Activated gamma-delta T cell (primary cell): ENCODE measurements at places on chromosomes 6 and 20.

GRCh38 chr20:53941680-53942471 is 128.5 kb downstream of the BCAS1 start:
- DNase-seq, result no peak

DNA sequence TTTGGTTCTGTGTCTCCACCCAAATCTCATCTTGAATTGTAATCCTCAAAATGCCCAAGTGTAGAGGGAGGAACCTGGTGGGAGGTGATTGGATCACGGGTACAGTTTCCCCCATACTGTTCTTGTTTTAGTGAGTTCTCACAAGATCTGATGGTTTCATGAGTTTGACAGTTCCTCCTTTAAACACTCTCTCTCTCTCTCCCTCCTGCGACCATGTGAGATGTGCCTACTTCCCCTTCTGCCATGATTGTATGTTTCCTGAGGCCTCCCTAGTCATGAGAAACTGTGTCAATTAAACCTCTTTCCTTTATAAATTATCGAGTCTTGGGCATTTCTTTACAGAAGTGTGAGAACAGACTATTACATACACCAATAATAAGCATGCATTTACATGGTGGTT is 12.1 kb upstream of the EYS start:
- DNase-seq, result no peak

- no peak for DNase-seq
Measured at GRCh38 chr20:50292591-50293283, 102.1 kb downstream of the CEBPB start.

- DNase-seq, result no peak
Measured at GRCh38 chr6:45727228-45727627, 288.4 kb downstream of the CLIC5 start.

DNA sequence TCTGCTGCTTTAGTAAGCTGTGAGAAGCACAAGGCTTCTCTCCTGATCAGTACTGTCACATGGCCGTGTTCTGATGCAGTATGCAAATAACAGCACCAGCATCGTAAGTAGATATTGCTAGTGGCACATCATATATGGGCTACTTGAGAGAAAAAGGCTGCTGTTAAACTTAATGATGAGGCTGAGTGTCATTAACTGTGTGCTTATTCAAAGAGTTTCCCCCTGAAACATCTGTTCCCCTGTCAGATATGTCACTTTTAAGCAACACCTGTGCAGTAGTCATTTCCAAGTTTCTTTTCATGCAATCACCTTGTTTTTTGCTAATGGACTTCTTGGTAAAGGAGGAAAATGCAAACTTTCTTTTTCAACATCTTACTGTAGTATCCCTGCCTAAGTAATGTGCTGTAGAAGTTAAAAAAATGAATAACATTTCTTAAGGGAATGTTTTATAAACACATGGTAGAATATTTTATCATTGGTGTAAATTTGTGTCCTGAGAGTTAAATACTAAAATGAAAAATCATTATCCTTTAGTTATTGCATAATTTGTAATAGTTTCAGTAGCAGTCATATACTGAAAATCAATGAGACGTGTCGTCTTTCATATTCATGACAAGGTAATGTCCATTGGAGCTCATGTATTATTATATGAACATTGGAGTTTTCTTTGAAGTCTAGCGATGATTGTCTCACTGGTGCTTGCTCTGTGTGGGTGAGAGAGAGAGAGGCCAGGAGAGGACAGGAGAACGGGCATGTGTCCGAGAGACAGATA is 366.3 kb downstream of the CDKAL1 start:
- no peak for DNase-seq

- no peak for DNase-seq
Measured at GRCh38 chr6:159110013-159110412, 59.2 kb upstream of the FNDC1 start.

DNA sequence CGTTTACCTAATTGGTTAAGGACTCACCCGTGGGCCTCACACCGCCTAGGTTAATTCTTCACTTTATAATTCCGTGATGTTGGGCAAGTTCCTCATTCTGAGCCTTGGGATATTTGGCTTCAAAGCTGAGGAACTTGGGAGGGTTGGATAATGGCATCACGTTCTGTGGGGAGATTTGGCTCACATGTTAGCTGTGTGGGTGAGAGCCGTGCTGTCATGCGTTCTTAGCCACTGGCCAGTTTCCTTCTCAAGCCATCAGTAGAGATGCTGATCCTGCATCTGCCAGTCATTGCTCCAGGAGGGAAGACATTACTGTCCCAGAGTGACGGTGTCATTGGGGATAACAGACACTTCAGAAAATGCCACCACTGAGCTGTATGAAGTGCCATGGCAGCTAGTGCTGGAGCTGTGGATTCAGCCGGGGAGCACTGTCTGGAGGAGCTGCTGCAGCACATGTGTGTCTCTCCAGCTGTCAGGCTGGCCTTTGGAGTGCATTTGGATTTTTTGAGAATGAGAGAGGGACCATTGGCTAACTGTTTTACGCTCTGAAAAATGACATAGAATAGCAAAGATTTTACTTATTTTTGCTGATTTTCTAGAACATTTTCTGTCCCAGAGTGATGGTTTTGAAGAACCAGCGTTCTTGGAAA is 16.5 kb downstream of the IGF2R start:
- no peak for DNase-seq

DNA sequence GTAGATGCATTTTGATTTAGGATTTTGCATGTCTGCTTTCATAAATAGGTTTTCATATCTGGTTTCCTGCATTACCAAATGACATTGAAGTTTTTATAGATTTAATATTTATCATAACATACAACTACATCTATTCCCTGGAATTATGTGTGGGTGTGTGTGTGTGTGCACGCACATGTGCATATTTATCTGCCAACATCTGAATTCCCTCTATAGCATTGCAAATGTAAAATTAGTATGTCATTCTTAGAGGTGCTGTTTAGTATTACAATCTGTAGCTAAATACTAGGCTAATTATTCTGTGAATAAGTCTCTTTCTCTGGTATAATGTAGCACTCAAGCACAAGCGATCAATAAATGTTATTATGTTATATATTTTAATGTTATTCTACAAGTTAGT is 477.9 kb upstream of the FLRT3 start:
- DNase-seq, result no peak

- DNase-seq, result no peak
Measured at GRCh38 chr20:4275581-4276088, 260.3 kb upstream of the RNF24 start.

DNA sequence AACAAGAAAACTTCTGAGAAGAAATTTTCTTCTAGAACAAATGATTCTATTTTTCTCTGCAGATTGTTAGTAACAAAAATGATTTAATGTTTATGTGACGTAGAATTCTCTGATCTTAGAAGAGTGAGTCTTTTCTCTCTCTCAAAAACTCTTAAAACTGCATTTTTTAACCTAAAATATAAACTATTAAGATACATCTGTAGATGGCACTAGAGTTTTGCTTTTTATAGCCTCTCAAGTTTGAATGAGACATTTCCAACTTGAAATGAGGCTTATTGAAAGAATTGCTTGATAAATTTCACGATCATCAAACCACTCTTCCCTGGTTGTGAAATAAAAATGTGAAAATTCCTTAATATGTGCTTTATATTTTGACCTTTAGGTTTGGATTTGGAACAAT is 53.8 kb downstream of the PHF3 start:
- DNase-seq, result no peak

GRCh38 chr6:13234130-13234529 is 94.2 kb downstream of the TBC1D7 start:
- DNase-seq, result no peak

- DNase-seq, result no peak
Measured at GRCh38 chr6:112044856-112045255, 9.0 kb upstream of the CCN6 start.

- no peak for DNase-seq
Measured at GRCh38 chr6:113758826-113759574, 98.1 kb upstream of the MARCKS start.

DNA sequence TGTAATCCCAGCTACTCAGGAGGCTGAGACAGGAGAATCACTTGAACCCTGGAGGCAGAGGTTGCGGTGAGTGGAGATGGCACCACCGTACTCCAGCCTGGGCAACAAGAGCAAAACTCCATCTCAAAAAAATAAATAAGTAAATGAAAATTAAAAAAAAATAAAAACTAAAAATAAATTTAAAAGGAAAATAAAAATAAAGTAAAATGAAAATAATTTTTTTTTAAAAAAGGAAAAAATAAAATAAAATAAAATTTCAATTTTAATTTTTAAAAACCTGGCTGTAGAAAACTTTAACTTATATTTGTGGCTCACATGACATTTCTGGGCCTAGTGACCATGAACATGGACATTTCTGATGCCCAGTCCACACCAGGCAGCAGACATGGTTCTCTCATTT is 16.1 kb downstream of the HCK start:
- no peak for DNase-seq

- DNase-seq, result no peak
Measured at GRCh38 chr6:44472250-44472945, 84.9 kb downstream of the CDC5L start.

DNA sequence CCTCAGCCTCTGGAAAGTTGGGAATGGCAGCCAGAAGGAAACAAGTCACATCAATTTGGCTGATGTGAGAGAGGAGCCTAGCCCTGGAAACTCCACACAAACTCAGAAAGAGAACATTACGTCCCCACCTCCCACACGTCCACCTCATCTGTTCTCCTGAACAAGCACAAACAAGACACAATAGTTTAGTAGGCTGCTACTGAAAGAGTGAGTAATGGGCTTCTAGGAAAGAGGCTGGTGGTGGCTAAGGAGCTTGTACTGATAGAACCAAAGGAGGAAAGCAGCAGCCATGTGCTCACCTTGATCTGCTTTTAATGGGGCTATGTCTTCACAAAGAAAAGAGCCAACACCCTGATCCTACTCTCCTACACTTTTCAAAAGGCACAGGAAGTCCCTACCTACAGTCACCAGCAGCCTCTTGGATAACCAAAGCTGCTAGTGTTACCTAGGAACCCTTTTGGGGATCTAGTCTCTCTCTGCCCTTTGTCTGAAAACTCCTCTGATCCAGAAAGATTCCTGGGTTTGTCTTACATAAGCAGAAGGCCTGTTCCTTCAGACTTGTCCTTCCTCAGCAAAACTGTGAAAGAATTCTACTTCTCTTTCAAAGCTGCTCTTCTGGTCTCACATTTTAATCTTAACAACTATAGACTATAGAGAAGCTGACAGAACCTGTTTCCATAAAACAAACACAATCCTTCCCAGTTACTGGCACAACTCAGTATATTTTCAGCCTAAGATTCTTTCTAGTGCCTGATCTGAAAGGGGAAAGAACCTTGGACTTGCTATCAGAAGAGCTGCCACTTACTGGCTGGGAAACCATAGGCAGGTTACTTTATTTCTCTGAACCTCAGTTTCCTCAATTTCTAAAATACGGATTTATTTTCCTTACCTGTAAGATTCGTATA is 3.1 kb downstream of the PLAGL2 start:
- DNase-seq, result no peak

DNA sequence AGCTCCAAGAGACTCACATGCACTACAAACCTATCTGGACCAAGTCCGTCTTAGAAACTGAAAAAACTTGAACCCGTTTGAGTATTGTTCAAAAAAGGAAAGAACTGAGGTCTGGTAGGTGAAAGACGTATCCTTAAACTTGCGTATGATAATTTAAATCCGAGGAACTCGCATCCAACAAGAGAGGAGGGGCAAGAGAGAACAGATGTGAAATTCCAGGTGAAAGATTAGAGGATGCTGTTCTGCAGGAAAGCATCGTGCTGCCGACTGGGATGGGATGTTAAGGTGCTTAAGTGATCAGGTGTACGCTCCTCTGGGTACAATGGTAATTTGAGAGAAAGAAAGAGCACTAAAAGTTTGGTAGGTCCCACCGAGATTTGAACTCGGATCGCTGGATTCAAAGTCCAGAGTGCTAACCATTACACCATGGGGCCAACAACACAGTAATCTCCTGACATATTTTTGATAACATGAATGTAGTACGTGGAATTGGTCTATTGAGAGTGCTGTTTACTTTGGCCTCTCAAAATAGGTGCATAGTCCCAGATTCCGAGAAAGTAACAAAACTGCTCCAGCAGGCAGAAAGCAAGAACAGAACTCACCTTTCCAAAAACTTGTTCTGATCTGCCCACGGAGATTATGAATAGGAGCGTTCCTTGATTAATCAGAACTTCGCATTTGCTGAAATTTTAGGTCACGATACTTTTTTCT is 53.5 kb upstream of the BTN3A2 start:
- no peak for DNase-seq

DNA sequence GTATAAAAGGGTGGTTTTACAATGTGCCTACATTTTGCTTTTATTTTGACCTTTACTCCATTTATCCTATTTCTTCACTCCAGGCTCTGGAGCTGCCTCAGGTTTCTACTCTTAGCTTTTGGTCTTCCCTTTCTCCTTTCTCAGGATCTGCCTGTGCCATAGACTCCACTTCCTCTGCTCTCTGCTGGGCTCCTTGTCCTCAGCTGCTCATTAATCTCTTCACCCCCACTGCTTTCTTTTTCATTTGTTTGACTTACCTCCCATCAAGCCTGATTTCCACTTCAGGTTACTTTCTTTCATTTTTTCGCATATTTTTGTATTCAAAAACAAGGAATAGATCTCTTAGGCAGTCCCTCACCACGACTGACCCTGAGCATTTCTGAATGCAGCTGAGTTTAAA is 106.8 kb downstream of the COL19A1 start:
- DNase-seq, result no peak

DNA sequence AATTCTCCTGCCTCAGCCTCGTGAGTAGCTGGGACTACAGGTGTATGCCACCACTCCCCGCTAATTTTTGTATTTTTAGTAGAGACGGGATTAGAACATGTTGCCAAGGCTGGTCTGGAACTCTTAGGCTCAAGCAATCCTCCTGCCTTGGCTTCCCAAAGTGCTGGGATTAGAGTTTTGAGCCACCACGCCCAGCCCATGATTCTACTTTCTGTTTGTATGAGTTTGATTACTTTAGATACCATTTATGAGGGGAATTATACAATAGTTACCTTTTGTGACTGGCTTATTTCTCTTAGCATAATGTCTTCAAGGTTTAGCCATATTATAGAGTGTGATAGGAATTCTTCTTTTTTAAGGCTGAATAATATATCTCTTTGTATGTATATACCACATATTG is 555.4 kb upstream of the FLRT3 start:
- DNase-seq, result no peak

GRCh38 chr20:12504779-12505178 is 504.0 kb upstream of the SPTLC3 start:
- DNase-seq, result no peak

DNA sequence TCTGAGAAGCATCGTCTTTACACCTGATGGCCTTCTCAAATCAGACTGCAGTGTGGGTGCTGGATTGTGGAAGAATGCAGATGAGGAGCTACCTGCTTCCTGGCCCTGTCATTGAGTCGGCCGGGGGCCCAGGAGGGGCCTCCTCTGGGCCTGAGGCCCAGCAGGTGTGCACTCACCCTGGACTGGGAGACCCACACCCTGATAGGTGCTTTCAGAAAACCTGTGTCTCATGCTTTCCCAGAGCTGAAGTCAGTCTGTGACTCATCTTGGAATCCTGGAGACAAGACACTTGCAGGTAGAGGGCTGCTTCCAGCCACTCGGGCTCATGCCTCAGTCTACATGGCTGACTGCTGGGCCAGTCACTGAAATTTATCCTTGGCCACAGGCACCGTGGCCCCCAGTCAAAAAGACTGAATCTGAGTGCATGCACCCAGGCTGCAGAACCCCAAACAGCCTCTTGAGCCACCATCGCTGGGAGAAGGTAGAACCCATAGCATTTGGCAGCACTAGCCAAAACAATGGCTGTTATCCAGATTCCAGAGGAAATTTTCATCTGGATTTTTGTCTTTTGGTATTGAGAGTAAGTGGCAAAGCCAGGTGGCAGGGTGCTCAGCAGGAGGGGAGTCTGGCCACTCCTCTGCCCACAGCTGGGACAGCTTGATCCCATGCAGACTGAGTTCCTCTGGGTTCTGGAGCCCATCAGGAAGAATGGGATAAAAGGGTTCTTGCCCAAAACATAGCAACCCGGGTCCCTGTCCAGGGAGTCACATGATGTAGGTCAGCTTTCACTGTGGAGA is 182.0 kb upstream of the CST7 start:
- no peak for DNase-seq
